ENCODE measurements at places on chromosomes 16 and 17. TPM values are rescaled to one million over a fixed set of nuclear protein-coding genes. Genes with fewer than 3 reads are reported as not detected.

DNA sequence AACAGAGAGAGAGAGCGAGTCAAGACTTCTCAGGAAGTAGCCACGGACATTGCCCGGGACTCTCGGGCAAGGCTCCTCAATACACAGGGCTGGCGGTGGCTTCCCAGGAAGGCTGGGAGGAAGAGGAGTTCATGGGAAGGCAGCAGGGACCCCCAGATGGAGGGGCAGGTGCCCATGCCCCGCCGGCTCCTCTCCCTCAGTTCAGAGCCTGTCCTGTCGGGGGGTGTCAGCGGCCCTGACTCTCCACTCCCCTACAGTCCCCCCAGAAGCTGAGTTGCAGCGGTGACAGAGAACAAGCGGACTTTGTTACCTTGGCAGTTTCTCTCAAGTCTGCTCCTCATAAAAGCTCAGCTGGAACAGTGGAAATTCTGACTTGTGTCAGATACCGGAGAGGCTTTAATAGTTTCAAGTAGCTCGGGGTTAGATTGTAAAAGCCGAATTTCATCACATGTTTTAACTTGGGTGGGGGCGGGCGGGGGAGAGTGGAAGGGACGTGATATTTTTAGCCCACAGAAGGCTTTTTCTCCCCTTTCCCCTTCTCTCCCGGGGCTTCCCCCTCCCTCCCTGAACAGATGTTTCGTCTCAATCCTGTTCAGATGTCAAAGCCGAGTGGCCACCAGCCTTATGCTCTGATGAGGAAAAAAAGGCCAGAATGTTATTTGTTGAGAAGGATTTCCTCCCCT is 65.2 kb downstream of the NKD1 start:
- no peak for DNase-seq

DNA sequence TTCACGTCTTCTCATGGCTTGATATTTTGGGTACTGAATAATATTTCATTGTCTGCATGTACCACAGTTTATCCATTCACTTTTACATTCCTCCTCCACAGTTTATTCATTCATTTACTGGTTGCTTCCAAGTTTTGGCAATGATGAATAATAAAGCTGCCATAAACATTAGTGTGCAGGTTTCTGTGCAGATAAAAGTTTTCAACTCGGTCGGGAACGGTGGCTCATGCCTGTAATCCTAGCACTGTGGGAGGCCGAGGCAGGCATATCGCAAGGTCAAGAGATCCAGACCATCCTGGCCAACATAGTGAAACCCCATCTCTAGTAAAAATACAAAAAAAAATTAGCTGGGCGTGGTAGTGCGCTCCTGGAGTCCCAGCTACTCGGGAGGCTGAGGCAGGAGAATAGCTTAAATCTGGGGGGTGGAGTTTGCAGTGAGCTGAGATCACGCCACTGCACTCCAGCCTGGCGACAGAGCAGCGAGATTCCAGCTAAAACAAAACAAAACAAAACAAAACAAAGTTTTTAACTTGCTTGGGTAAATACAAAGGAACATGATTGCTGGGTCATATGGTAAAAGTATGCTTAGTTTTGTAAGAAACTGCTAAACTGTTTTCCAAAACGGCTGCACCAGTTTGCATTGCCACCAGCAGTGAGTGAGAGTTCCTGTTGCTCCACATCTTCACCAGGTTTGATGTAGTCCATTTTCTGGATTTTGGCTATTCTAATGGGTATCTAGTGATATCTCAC is 89.5 kb downstream of the WWP2 start:
- DNase-seq, result no peak

GRCh38 chr17:7634384-7634783 is 4.4 kb downstream of the SHBG start:
- peak; percentile 65 for DNase-seq

DNA sequence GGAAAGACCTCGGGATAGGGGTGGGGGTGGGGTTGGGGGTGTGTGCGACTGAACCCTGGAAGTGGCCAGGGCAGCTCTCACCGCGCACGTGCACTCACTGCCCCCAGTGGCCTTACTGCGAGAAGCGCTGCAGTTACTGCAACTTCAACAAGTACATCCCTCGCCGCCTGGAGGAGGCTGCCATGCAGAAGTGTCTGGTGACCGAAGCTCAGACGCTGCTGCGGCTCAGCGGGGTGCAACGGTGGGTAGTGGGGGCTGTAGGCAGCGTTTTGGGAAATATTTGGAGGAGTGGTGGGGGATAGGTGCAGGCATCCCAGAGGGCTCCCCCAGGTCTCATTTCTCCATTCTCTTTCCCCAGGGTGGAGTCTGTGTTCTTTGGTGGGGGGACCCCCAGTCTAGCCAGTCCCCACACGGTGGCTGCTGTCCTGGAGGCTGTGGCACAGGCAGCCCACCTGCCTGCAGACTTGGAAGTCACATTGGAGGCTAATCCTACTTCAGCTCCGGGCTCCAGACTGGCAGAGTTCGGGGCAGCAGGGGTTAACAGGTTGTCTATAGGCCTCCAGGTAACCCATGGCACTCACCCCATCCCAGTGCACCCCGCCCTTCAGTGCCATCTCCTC is 972 bp downstream of the RSAD1 start:
- peak; percentile 82 for DNase-seq

DNA sequence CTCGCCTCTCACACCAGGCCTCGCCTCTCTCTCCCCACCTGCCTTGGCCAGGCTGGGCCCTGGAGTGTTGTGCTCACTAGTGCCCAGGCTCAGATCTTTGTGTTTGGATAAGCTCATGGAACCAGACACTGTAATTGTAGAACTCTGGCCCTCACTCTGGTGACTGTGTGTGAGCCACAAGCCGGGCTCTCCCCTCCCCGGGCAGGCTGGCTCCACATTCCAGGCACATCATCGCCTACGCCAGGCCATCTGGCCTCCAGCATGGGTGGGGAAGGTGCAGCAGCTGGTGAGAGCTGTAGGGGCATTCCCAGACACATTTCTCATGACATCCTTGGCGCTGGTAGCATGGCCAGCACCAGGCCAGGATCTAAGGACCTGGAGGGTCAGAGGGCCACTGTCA is 202.3 kb downstream of the RAB11FIP4 start:
- DNase-seq, result peak; percentile 55

GRCh38 chr16:89798832-89799370 is 17.5 kb downstream of the FANCA start:
- peak; percentile 52 for DNase-seq

DNA sequence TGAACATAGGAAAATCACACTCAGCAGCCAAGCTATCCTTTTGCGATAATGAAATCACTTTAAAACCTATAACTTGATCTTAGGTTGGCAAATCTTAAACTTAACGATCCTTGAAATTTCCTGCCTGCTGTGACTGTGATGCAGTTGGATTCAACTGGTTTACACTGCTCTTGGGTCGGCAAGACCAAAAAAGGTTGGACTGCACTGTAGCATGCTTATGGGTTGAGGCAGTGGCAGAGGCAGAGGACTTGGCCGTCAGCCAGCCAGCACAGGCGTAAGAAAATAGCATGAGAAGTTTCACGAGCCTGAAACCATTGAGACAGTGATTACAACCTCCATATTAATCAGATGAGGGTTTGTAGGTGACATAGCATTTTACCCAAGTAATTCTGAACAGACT is 21.4 kb downstream of the WSB1 start:
- peak; percentile 92 for DNase-seq

DNA sequence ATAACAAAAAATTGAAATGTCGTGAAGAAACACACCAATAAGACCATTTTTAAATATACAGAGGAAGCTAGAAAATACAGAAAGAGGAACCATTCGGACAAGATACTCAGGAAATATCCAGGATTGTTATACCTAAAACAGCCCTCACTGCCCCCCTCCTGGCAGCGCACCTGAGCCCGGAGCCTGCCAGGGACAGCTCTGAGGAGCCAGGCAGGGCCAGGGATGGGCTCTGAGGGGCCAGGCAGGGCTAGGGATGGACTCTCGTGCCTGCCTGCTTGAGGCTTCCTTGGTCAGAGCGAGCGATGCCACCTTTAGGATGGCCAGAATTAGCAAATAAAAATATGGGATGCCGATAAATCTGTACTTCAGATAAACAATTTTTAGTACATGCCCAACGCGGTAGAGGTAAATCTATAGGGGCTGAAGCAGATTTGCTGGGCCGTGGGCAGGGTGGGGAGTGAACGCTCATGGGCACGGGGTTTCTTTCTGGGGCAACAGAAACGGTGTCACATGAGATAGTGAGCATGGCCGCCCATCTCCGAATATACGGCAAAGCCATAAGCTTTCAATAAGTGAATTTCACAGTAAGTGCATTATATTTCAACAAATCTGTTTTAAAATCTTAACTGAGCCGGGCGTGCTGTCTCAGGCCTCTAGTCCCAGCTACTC is 18.2 kb upstream of the CSNK1D start:
- DNase-seq, result no peak

GRCh38 chr16:53882310-53882709 is 178.4 kb downstream of the FTO start:
- no peak for DNase-seq

GRCh38 chr16:15031586-15031985 is 24.3 kb downstream of the NTAN1 start:
- DNase-seq, result no peak

- DNase-seq, result no peak
Measured at GRCh38 chr16:48602356-48603014, 7.5 kb downstream of the N4BP1 start.

GRCh38 chr17:29958947-29959657 is 17.7 kb downstream of the EFCAB5 start:
- no peak for DNase-seq

DNA sequence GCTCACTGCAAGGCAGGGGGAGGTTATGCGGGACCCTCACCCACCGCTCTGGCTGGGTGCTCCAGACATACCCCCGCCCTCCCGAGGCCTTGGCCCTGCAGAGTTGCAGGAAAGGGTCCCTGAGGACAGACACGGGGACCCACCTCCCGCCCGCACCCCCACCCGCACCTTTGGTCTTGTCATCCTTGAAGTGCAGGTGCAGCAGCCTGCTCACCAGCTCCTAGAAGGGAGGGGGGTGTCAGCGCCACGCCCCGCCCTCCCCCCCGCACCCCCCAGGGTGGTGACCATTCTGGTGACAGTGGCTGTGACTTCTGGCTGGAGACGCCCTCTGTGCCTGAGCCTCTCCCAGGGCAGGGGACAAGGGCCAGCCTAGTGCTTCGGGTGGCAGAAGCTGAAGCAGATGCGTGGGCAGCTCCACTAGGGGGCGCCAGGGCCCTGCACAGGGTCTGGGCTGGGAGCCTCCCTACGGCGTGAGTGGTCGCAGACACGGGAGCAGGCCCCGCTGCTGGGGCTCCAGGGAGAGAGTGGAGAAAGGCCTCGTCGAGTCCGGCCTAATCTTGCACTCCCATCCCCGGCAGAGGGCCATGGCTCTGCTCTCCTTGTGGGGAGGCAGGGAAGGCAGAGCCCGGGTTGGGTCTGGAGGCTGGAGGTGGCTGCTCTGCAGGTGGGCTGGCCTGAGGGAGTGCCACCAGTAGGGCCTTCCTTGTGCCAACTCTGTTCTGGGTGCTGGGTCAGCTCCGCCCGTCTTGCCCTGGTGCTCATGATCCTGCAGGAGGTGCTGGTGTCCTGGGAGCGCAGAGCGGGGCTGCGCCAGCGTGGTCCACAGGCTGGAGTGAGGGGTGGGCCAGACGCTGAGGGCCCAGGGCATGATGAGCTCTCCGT is 2.7 kb downstream of the CENPX start:
- DNase-seq, result peak; percentile 75

DNA sequence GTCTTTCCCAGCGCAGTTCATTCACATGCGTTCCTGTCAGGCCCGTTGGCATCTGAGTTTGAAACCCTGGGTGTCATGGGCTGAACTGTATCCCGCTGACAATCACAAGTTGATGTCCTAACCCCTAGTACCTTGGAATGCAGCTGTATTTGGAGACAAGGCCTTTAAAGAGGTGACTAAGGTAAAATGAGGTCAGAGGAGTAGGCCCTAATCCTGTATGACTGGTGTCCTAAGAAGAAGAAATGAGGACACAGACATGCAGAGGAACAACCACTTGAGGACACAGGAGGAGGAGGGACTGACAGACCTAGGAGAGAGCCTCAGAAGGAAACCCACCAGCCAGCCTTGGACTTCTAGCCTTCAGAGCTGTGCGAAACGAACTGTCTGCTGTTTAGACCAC is 33.1 kb downstream of the TRPV2 start:
- DNase-seq, result no peak

GRCh38 chr17:64771980-64772844 is 110.1 kb upstream of the SMURF2 start:
- DNase-seq, result no peak

GRCh38 chr16:2427526-2427925 is 1.7 kb upstream of the CCNF start:
- DNase-seq, result no peak

- DNase-seq, result peak; percentile 32
Measured at GRCh38 chr16:31869511-31870201, 4.0 kb upstream of the ZNF267 start.

- DNase-seq, result no peak
Measured at GRCh38 chr17:62713086-62713881, 85.8 kb downstream of the MRC2 start.

GRCh38 chr16:3274490-3274889 is 8.8 kb upstream of the ZNF263 start:
- DNase-seq, result no peak

- DNase-seq, result no peak
Measured at GRCh38 chr16:14239791-14240190, 168.7 kb downstream of the MRTFB start.

DNA sequence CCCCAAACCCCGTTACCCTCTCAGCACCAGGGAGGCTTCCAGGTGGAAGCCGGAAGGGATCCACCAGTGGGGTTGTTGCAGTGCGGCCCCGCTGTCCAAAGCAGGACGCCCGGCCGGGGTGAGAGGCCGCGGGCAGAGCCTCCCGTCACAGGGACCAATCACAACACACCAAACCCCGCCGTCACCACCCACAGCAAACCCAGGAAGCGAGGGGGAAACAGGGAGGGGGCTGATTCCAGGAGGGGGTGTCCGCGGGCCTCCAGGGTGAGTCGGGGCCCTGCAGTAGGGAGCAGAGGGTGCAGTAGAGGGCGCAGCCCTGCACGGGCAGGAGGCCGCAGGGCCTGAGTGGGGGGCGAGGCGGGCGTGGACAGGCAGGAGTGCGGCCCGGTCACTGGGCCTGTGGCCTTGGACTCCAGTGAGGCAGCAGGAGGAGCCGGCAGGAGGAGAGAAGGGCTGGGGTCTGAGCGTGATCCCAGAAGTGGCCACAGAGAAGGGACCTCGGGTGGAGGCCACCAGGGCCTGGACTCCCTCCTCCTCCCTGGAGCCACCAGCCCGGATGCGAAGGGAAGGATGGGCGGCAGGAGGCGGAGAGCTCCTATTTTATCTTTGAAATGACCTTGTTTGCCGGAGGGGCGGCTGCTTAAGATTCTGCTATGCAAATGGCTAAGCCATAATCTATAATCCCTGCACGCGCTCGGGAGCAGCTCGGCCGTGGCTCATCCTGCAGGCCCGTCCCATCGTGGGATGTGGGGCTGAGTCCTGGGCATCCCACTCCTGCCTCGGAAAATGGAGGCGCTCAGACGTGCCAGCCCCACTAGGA is 41.5 kb downstream of the ZFPM1 start:
- no peak for DNase-seq

GRCh38 chr17:15236281-15237105 is 28.6 kb downstream of the PMP22 start:
- no peak for DNase-seq

TERF2IP gene
- total RNA-seq, result 56.2 TPM

SSTR5 gene
- 25.8 TPM for total RNA-seq

AIPL1 gene
- total RNA-seq, result not detected

STX1B gene
- 0.40 TPM for total RNA-seq

MRPS23 gene
- 86.3 TPM for total RNA-seq

CES1 gene
- total RNA-seq, result 30.3 TPM

PRRT2 gene
- 3.1 TPM for total RNA-seq

VPS25 gene
- 29.6 TPM for total RNA-seq

SMTNL2 gene
- 47.4 TPM for total RNA-seq

HBM gene
- not detected for total RNA-seq

SLC52A1 gene
- total RNA-seq, result not detected

GRIN2A gene
- total RNA-seq, result 3.6 TPM

SNX20 gene
- 0.72 TPM for total RNA-seq

CCDC40 gene
- total RNA-seq, result 5.8 TPM

IRF8 gene
- 3.5 TPM for total RNA-seq

ABCA6 gene
- total RNA-seq, result 21.5 TPM

ZSCAN32 gene
- total RNA-seq, result 5.5 TPM

All from left ventricle myocardium superior (tissue), 1 donor.